Stimulated activated CD8-positive, alpha-beta memory T cell treated with anti-CD3 and anti-CD28 coated beads, Interleukin-4, amount 100 ng/mL, for 1 hour (primary cell): ENCODE measurements at places on chromosomes 6 and 20.

DNA sequence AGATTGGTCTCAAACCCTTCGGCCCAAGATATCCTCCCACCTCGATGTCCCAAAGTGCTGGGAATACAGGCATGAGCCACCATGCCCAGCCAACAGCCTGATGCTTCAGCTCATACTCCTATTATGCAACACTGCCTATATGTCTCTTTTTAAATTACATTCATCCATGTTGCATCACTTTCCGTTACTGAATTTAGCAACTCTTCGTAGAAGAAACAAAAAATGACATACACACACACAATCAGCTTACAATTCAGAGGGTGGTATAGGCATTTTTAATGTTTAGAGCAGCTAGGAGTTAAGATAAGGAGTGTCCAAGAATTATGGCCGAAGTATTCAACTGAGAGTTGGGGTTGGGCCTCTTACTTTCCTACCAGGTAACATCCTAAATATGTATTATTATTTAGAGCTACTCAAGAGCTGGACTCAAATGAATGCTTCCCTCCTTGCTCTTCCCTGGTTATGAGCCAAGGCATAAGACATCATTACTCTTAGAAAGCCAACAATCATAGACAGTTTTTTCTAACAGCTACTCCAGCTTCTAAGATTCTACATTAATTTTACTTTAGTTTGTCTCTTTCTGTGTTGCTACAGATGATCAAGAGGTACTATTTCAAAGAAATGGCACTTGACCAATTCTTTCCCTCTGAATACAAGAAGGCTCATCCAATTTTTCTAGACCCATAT lies 62.0 kb upstream of the BMP5 start:
- DNase-seq: no peak

GRCh38 chr6:116355796-116356195 lies 15.0 kb upstream of the DSE start:
- DNase-seq: no peak

DNA sequence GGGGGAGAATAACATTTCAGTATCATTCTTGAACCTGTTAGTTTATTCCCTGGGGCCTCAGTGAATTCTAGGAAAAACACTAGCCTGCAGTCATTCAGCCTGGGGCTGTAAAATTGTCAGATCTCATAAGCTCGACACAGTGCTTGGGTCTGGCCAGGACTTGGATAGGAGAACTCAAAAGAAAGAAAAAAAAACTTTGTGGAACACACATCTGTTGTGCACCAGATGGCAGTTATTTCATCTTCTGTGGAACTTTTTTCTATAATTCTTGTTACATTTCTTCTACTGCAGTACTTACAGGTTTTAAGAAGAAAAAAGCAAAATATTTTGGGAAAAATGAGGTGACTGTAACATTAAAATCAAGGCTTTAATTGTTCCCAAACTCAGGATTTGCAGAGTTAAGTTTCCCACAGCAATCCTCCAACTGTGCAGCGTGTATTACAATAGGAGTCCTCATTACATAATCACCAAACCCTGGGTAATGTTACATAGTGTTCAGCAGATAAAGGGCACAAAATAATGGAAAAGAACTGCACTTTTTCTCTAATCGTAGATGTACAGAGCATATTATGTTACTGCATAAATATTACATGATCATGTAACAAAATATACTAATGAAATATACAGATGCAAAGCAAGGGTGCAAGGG lies 531.1 kb upstream of the CITED2 start:
- no peak for DNase-seq

GRCh38 chr6:157552820-157553485 lies 172.0 kb downstream of the ZDHHC14 start:
- DNase-seq: no peak

DNA sequence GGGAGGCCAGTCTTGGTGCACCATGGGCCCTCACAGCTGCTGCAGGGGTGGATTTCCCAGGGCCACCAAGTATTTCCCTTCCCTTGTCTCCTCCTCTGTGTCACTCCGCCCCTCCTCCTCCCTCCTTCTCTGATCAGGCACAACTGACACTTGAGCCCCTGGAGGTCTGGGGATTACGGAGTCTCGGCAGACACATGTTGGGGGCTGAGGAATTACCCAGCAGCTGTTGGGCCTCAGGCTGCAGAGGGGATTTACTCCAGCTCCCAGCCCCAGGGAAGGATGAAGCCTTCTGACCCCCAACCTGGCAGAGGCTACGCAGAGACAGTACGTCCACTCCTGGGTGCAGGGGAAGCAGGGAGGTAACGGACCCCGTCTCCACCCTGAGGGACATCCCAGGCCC lies 420.5 kb upstream of the SULF2 start:
- DNase-seq: no peak

- DNase-seq: no peak
Observed at GRCh38 chr20:20368418-20369249, 730 bp downstream of the INSM1 start.
